ENCODE measurements at places on chromosomes 12 and 14. TPM values are rescaled to one million over a fixed set of nuclear protein-coding genes. Genes with fewer than 3 reads are reported as not detected.

The CD9 gene
- 259 TPM for total RNA-seq

The IFNG-AS1 gene
- total RNA-seq: not detected

The UBE3B gene
- 15.3 TPM for total RNA-seq

The SDSL gene
- 27.0 TPM for total RNA-seq

The CFAP251 gene
- 1.1 TPM for total RNA-seq

The TUBA1A gene
- total RNA-seq: 178 TPM

All from A549 treated with DMSO at 1 μM for 4 hours (cell line).